Stimulated activated CD8-positive, alpha-beta memory T cell treated with anti-CD3 and anti-CD28 coated beads, Interleukin-7, amount 100 ng/mL, for 4 hours (primary cell): ENCODE measurements at places on chromosomes 6 and 20.

DNA sequence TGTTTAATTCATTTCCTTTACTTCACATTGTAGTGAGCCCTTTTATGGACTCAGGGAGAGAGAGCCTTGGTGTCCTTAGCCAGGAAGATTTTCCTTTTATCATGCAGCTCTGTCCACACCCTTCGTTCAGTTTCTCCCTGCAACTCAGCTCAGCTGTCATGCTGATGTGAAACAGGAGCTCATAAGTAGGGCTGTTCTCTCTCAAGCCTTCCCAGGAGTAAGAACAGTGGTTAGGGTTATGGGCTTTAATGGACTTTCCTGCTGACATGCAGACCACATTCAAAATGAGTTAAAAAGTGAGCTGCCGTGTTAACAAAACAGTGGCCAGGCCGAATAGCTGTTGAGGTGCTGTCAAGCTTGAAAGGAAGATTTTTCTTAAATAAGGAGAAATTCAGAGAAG is 104.1 kb downstream of the BCKDHB start:
- no peak for DNase-seq

GRCh38 chr20:54335299-54335698 is 127.4 kb downstream of the PFDN4 start:
- no peak for DNase-seq

DNA sequence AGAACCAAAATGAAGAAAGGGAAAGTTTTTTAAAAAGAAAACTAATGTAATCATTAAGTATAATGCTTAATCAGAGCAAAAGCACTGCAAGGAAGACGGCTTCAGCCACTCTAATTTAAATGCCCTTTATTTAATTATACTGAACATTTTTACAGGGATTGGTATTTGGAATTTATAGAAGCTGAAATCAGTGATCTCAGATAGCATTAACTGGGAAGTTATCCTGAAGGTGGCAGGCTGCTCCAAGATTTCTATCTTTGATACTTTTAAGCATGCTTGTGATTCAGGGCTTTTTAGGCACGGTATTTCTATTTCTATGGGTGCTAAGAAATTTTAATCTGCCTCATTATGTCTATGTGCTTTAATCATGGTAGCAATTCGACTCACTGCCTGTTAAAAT is 1.3 kb upstream of the NDUFAF4 start:
- no peak for DNase-seq

DNA sequence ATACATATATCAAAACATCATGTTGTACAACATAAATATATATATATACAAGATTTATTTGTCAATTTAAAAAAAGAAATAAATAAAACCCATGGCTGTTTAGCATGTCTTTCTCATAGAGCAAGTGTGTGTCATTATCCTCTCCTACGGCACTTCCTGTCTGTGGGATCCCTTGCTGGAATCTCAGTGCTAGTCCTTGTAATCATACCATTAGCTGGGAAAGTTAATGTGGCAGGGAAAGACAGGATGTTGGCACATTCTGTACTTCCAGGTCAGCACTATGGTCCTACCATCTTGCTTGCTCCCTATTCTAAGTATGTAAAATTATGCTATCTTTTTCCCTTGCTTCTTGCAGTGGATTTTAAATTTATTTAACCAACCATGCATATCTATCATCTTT is 9.5 kb upstream of the SLC17A3 start:
- DNase-seq = no peak

DNA sequence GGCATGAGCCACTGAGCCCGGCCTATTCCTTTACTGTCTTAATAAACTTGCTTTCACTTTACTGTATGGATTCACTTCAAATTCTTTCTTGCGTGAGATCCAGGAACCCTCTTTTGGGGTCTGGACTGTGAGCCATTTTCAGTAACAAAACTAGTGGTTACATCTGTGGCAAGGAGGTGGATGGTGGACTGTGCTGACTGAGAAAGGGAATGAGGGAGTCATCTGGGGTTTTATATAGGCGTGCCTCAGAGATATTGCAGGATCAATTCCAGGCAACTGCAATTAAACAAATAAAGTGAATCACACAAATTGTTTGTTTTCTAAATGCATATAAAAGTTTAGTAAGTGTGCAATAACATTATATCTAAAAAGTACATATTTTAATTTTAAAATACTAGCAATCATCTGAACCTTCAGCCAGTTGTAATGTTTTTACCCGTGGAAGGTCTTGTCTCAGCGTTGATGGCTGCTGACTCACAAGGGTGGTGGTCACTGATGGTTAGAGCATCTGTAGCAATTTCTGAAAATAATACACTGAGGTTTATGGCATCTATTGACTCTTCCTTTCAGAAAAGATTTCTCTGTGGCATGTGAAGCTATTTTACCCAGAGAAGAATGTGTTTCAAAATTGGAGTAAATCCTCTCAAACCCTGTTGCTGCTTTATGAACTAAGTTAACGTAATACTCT is 111.4 kb upstream of the FKBP1C start:
- DNase-seq = no peak

DNA sequence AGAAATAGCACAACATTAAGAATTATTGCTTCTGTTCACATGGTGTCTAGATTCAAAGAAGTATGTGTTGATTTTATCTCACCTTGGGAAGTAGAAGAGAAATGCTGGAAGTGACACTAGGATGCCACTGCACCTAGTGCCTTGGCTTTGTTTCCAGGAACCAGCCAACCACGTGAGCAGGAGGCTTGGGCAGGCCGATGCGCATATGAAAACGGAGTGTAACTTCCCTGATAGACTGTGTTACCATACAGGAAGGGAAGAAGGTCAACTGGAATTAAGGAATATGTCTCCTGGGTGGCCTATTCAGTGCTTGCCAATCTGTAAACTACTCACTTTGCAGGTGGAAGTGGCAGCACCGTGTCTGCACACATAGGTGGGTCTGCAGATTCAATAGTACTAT is 28.1 kb downstream of the TUBB2B start:
- DNase-seq = no peak

DNA sequence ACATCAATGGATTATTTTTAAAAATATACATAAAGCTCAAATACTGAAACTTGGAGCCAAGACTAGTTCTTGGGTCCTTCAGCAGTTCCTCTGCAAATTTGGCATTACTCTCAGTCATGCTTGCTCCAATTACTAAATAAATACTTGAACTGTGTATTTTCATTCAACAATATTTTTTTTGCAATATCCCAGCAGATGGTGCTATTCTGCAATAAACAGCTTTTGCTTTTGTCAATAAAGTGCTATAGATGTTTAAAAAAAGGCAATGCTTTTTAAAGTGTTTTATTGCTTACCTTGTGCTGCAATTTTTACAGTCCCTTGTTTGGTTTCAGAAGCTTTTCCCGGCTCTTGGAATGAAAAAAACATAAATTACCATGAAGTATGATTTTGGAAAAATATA is 243.4 kb downstream of the TRDN start:
- no peak for DNase-seq

- no peak for DNase-seq
Observed at GRCh38 chr6:2229039-2229438, 16.4 kb downstream of the GMDS start.

DNA sequence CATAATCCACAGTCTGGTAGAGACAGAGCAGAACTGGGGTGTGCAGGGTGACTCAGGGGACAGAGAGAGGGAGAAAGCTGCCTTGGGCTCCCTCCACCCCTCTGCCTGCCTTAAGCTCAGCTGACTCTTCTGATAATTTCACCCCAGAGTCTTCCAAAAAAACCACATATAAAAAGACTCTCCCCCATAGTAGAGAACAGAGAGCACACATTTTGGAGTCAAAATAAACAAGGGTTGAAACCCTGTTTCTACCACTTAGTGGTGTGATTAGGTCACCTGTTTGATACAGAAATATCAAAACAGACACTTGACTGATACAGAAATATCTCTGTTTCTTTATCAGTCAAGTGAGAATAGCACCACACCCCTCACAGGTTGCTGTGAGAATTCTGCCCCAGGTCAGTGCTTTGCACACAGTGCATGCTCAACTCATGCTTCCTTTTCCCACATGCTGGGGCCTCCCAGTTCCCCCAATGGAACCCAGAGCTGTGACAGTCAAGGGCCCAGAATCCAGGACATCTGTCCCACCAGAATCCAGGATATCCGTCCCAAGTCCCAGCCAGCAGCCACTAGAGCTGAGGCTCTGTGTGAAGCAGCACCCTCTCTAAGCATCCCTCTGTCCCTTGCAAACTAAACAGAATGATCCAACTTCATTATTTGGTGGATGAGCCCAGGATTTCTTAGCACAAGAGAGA is 1.2 kb downstream of the TREML2 start:
- no peak for DNase-seq

- no peak for DNase-seq
Observed at GRCh38 chr20:10250902-10251301, 32.3 kb downstream of the SNAP25 start.

DNA sequence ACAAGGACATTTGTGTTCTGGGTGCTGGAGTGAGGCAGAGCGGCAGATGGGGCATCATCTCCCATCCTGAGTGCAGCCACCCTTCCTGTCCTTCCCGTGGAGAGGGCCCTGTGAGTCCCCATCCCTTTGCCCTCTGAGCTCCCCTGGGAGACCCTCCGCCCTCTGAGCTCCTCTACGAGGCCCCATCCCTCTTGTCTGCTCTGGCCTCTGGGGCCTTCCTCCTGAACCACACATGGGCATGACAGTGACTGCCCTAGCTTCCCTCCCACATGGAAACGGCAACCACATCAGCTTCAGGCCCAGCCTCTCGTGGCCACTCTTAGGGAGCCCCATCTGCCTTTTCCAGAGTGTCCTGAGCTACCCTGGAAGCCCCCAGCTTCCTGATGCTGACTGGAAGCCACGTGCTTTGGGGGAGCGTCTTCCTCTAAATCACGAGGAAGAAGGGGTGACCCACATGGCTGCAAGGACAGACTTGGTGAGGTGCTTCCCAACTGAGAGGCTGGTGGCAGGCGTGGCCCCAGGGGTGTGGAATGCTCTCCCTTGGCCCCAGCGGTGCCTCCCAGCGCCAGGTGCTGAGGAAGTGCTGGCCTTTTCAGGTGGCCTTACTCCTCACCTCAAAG is 52.6 kb downstream of the GINS1 start:
- DNase-seq = no peak

DNA sequence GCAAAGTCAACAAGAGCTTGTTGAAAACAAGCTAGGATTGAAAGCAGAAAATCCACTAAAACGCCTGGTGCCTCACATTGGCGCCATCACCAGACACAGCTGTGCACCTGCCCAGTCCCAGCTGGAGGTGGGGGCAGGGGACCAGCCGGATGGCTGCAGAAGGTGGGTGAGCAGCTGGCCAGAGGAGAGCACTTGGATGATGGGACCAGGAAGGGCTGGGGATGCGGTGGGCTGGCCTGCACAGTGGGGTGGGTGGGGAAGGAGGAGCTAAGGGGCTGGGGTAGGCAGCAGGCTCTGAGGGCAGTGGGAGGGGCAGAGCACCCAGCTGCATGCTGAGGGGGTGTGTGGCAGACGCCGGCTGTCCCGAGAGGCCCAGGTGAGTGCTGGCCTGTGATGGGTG is 7.1 kb downstream of the CABLES2 start:
- DNase-seq = no peak

DNA sequence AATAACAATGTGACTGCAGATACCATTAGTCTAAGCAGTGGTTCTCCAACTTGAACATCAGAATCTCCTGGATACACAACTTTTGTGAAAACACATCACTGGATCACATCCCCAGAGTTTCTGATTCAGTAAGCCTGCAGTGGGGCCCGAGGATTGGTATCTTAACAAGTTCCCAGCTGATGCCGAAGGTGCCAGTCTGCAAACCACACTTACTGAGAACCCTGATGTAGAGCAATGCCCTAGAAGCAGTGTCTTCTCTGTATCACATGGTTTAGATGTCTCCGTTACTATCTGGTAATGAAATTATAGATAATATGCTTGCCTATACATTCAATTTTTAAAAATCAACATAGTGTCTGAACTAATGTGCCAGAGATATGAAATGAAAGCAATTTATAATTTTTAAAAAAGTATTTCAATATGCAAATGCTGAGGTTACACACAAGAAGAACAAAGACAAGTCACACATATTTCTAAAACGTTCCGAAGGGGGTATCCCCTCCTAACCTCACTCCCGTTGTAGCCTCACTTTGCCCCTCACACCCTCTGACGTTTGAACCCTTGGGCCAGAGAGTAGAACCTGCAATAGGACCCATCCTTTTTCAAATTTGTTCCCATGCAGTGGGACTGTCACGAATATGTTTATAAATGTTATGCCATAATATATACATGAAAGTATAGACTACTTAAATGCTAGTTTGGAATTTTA is 115.4 kb upstream of the SAMD5 start:
- no peak for DNase-seq

- DNase-seq = no peak
Observed at GRCh38 chr20:10911298-10911697, 237.5 kb upstream of the JAG1 start.

- no peak for DNase-seq
Observed at GRCh38 chr6:83873869-83874268, 14.4 kb downstream of the CYB5R4 start.

DNA sequence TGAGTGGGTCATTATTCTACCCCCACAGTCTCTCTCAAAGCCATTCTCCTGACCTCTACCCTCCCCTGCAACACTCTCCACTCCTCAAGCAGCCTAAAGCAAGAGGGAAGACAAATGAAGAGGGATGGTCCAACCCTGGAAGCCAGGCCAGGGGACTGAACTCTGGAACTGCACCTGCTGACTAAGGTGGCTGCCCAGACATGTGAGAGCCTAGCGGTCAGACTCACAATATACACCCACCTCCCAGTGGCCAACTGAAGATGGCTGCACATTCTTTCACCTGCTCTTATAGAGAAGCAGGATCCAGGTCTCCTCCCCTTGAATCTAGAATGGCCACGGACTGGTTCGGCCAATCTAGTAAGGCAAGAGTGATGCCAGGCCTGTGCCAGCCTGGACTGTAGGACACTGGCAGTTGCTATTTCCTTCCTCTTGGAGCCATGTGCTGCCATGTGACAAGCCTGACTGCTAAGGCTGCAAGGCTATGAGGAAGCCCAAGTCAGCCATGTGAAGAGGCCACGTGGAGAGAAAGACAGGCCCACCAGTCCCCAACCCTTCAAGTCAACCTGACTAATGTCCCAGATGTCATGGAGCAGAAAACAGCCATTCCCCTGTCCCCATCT is 31.8 kb downstream of the ACSS1 start:
- DNase-seq = no peak

- DNase-seq = no peak
Observed at GRCh38 chr6:92588148-92588547, 831.2 kb downstream of the EPHA7 start.

GRCh38 chr6:29830409-29830808 is 2.8 kb downstream of the HLA-G start:
- no peak for DNase-seq

DNA sequence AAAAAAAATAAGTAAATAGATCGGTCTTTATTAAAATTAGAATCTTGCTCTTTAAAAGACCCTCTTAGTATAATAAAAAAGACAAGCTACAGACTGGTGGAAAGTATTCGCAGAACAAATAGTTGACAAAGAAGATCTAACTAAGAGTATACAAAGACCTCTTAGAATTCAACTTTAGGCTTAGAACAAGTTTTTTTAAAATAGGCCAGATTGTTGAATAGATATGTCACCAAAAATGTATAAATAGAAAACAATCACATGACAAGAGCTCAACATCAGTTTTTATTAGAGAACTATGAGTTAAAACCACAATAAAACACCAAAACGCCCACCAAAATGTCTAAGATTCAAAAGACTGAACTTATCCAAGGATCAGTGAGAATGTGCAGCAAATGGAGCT is 632.7 kb upstream of the PTCHD4 start:
- DNase-seq = no peak
